Mammary microvascular endothelial cell (primary cell): ENCODE measurements at places on chromosomes 12 and 14. TPM values are rescaled to one million over a fixed set of nuclear protein-coding genes. Genes with fewer than 3 reads are reported as not detected.

NACA gene
- total RNA-seq, result 1,213 and 1,259 TPM in 2 replicates

P2RX2 gene
- total RNA-seq, result not detected in 2 replicates

GNB3 gene
- 0.10 and 0.20 TPM in 2 replicates for total RNA-seq

DNAI7 gene
- total RNA-seq, result not detected in 2 replicates

HOXC5 gene
- total RNA-seq, result not detected in 2 replicates

C12orf60 gene
- total RNA-seq, result 0.74 and 1.1 TPM in 2 replicates

PLXNC1 gene
- 0.80 and 1.6 TPM in 2 replicates for total RNA-seq

CEBPE gene
- not detected in 2 replicates for total RNA-seq

CDC42BPB gene
- 89.6 and 95.4 TPM in 2 replicates for total RNA-seq
